Esophagus squamous epithelium (tissue), 5 donors: ENCODE measurements at places on chromosomes 11 and 22.

GRCh38 chr22:49856343-49856742, 2.7 kb downstream of the ZBED4 start:
- DNase-seq: no peak

DNA sequence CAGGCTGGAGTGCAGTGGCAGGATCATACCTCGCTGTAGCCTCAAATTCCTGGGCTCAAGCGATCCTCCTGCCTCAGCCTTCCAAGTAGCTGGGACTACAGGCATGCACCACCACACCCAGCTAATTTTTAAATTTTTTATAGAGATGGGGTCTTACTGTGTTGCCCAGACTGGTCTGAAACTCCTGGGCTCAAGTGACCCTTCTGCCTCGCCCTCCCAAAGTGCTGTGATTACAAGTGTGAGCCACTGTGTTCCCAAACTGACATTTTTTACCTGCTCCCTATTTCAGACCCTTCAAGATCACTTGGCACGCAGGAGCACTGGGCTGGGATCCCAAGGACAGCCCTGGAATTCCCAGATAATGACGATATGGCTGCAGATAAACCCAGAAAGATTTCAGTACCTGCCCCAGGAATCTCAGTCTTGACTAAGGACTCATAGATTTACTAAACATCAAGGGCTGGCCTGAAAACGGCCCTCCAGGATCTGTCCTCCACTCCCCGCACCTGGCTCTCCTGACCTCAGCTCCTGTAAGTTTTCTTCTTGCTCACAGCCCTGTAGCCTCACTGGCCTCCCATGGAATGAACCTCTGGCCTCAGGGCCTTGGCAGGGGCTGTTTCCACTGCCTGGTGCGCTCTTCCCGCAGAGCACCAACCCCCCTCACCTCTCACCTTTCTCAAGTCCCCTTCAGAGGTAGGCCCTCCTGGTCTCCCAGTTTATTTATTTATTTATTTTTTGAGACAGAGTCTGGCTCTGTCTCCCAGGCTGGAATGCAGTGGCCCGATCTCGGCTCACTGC, 3.6 kb upstream of the CSNK1E start:
- no peak for DNase-seq

GRCh38 chr11:113016905-113017304, 55.7 kb downstream of the NCAM1 start:
- no peak for DNase-seq

GRCh38 chr22:39724857-39725256, 154.3 kb downstream of the CACNA1I start:
- no peak for DNase-seq

DNA sequence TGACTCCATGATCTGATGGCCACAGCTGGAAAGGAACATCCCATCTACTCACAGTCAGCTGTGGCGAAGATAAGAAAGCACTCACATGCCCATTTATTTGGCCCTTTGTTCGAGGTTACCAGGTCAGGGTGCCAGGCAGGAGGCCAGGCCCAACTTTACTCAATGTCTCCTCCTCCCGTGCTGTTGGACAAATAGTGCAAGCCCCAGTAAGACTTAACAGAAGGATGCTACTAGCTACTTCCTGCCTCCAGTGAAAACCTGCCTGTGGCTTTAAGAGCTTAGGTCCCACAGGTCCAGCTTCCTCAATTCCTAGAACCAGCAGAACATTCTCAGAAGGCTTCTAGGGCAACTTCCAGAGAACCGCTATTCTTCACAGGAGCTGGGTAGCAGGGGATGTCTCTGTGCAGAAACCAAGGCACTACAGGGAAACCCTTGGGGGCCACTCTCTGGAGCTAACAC, 12.9 kb upstream of the CRY2 start:
- no peak for DNase-seq

DNA sequence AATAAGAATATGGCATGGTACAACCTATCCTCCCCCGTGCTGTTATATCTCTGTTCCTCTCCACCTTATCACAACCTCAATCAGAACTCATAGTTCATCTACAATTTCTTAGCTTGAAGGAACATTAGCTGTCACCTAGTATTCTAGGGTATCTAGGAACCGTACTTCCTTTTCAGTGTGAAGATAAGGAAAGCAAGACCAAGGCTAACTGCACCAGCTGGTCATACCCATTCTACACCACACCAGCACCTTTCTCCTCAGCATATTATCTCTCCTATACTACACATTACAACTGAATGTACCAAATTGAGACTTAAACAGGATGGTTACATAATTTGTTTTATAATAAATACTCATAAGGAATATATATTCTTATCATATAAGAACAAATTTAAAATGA, 73.1 kb downstream of the ARHGAP32 start:
- DNase-seq: no peak

GRCh38 chr11:15757048-15757698, 599.2 kb downstream of the SOX6 start:
- no peak for DNase-seq

- DNase-seq: no peak
Measured at GRCh38 chr11:77497368-77497767, 23.5 kb upstream of the PAK1 start.

- DNase-seq: no peak
Measured at GRCh38 chr11:85748455-85748891, 62.5 kb downstream of the SYTL2 start.

DNA sequence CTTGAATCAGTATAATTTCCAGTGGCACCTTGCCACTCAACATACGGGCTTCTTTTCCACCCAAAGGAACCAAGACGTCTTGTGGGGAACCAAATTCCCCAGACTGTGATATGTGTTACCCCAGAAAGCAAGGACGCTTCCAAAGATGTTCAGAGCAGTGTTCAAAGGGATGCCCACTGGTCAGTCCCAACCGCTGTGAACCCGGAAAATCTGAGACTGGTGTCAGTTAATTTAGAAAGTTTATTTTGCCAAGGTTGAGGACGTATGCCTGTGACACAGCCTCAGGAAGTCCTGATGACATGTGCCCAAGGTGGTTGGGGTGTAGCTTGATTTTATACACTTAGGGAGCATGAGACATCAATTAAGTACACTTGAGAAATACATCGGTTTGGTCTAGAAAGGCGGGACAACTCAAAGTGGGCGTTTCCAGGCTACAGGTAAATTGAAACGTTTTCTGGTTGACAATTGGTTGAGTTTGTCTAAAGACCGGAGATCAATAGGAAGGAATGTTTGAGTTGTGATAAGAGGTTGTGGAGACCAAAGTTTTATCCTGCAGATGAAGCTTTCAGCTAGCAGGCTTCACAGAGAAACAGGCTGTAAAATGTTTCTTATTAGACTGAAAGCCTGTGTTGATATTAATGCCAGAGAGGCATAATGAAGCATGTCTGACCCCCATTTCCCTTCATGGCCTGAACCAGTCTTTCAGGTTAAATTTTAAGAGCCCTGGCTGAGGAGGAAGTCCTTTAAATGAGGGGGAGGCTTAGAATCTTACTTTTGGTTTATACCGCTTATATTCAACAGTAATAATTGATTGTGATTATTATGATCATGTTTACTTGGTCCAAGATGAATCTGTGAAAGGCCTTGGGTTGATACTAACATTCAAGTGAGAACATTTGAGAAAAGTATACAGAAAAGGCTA, 6.8 kb downstream of the APOL3 start:
- DNase-seq: no peak

DNA sequence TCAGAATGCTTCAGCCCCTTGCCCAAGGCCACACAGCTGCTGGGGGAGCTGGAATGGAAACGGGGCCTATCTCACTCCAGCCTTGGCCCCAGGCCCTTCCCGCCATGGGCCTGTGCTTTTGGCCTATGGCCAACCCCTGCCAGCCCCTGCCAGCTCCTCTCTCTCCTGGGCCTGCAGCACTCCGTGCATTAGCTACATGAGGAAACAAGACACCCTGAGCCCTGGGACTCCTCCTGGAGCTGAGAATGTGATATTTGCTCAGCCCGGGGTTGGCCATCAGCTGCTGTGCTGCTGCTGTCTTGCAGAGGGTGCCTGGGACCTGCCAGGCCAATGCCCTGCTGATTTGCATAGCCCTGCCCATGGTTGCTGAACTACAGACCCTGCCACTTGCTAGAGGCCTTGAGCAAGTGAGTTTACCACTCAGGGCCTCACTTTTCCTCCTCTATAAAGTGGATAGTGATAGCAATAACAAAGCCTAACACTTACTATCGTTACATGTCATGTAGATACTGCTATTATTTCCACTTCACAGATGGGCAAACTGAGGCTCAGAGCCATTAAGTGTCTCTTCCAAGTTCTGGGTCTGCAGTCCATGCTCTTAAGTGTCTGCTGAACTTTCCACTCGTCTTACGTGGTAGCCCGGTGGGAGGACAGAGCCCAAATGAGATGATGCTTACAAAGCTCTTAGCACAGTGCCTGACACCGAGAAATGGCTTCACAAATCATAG, 99.6 kb downstream of the KIAA1671 start:
- no peak for DNase-seq

DNA sequence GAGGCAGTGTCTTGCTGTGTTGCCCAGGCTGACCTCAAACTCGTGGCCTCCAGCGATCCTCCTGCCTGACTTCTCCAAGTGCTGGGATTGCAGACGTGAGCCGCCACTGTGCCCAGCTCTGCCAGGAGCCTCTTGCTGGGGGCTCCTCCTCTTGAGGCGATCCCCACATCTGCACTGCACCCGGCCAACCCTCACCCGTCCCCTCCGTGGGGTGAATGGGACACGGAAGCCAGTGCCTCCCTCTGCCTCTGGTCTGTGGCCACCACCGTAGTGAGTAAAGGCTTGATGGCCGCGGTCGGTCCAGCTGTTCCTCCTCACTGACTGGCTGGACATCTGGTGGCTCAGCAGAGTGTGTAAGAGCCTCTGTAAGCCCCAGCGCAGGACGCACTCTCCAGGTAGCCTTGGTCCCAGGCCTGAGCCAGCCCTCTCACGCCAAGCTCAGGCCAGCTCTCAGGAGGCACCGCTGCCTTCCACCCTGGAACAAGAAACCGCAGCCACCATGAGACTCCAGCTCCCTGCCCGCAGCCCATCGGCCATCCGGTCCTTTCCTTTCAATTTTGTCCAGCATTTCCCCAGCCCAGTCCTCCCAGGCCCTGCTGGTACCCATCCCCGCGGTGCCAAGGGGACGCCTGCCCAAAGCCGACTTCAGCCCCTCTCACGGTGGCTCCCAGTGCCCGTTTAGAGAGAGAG, 100.3 kb downstream of the BRD1 start:
- no peak for DNase-seq

GRCh38 chr11:110773442-110773841, 61.2 kb upstream of the ARHGAP20 start:
- DNase-seq: no peak

DNA sequence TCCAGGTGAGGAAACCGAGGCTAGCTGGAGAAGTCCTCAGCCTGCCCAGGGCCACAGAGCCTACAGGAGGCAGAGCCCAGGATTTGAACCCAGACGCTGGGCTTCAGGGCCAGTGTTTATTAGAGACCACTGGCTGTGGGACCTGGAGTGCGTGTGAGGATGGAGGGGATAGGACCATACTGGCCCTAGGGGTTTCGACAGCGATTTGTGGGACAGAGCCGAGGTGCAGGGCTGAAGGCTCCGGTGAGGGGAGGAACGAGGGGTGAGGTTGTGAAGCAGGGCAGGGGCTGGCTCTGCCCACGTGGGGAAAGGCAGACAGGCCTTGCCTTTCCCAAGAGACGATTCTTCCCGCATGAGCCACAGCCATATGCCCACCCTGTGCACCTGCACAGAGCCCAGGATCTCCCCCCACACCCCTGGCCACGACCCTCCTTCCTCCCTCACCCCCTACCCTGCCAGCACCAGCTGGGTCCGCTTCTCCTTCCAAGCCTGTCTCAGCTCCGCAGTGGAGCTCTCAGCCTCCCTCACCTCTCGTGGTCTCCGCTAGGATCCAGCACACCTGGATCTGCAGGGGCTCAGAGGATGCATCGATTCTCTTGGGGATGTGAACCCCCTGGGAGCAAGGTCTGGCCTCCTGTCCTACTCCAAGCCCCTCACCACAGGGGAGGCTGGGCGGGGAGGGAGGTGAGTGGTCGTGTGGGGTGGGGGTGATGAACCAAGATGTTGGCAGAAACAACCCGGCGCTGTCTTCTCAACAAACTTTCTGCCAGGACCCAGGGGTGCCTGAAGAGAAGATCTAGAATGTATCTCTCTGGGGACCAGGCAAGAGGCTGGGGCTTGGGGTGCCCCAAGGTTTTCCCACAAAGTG, 58.4 kb downstream of the RTL6 start:
- DNase-seq: no peak

- DNase-seq: no peak
Measured at GRCh38 chr11:9616042-9616675, 42.7 kb downstream of the WEE1 start.

DNA sequence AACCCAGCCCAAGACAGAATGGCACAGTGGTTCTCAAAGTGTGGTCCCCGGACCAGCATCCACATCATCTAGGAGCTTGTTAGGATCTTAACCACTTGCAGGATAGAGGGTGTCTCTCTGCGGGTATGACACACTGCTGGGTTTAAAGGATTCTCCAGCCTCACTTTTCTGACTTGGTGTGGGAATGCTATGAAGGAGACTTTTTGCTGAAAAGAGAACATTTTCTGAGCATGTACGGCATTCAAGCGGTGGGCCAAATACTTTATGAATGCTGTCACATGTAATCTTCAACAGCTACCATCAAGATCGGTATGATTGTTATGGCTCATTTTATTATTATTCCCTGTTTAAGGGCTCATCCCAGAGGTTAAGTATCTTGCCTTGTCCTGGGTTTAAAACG, 1.8 kb upstream of the CD82 start:
- DNase-seq: no peak

- DNase-seq: no peak
Measured at GRCh38 chr11:129640671-129641070, 175.0 kb upstream of the TMEM45B start.

DNA sequence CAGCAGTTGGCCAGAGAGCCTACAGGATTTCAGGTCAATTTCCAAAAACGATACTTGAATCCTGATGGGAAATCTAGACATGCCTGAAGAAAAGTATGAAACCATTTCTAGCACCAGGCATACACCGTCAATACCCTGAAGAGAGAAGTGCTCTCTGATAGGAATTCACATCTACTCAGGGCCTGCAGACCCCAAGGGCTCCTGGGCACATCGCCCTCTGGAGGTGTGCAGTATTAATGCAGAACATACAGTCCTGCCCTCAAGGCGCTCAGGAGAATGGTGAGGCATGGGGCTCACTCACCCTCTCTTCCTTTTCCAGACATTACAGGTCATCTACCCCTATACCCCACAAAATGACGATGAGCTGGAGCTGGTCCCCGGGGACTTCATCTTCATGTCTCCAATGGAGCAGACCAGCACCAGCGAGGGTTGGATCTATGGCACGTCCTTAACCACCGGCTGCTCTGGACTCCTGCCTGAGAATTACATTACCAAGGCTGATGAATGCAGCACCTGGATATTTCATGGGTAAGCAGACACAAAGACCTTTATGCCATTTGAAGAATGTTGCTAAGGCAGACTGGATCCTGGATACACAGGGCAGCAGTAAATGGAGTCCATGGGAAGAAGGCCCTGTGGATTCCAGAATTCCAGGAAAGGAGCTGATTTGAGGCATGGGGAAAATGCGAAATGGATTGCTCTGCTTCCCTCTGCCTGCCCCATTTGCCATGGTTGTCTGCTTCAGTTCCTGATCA, 49.3 kb upstream of the CRTAM start:
- DNase-seq: no peak

- no peak for DNase-seq
Measured at GRCh38 chr11:85540635-85541205, 86.4 kb downstream of the DLG2 start.
